Stimulated activated CD4-positive, alpha-beta T cell treated with anti-CD3 and anti-CD28 coated beads, Interleukin-1b, Interleukin-23, amount 100 ng/mL, for 1 hour (primary cell): ENCODE measurements at places on chromosomes 4 and X.

- no peak for DNase-seq
Observed at GRCh38 chrX:33183361-33183760, 28.0 kb downstream of the DMD start.

- no peak for DNase-seq
Observed at GRCh38 chrX:132657876-132658275, 169.0 kb upstream of the MBNL3 start.

DNA sequence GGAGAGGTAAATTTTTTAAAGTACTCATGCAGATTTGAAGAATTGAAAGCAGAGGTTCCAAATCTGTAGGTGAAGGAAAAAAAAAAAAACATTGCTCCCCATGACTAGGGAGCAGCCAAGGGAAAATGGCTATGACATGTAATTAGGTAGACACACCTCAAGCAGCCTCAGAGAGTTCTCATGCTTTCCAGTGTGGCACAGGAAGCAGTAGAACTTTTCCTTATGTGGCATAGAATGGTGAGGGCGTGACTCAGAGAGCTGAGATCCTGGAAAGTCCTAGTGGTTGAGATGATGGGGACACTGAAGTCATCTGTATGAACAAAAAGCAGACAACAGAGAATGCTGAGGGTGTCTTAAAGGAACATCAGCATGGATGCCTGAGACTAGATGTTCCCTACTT lies 148.6 kb upstream of the NWD2 start:
- no peak for DNase-seq

DNA sequence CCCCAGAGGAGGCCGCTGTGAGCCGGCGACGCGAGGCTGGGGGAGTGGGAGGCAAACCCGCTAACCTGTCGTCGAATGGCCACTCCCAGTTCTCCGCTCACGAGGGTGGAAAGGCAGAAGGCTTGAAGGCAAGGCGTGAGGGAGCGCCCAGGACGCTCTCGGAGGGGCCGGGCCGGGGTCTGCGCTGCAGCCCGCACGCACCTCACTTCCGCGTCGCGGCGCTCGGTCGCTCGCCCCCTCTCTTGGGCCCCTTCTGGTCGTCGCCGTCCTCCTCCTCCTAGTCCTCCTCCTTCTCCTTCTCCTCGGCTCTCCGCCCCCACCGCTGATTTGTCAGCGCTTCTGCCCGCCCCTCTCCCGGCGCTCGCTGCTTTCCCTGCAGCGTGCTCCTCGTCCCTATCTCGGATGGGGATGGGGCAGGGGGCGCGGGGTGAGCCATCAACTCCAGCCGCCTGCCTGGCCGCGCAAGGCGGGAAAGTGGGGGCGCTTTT lies at the start of gene SNCA:
Gene SNCA, minus strand, starts transcription at position 265 of the 488 bp plus-strand sequence. CDS start 1,494 bp downstream, outside the sequence.
- no peak for DNase-seq

GRCh38 chr4:98341309-98341708 lies 80.1 kb downstream of the RAP1GDS1 start:
- DNase-seq = no peak

DNA sequence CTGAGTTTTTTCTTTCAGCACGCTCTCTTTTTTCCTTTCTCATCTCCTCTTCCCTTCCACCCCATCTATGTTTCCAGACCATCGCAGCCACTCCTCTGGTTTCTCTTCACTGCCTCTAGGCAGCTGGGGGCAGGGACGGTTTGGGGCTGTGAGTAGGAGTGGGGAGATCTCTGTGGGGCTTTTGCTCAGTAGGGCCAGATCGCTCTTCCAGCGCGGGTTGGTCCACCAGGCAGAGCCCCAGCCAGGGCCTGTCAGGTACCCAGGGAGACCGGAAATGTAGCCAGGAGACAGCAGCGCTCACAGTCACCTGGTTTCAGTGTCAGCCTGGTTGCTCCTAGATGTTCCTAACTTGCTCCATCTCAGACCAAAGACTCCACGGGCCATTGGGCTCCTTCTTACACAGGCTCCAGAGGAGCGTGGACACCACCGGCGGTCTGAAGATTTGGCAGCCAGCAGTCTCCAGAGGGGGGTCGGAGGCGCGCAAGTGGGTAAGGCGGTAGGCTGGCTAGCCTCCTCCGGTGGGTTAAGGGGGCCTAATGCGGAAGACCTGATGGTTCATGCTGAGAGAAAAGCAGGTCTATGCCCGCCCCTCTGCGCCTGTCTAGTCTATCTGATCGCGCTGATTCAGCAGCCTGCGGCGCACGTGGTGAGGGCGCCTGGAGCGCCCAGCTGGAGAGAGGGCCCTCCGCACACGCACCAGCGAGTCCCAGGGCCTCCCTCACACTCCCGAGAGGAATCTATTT lies 1.8 kb downstream of the FGF5 start:
- no peak for DNase-seq

- no peak for DNase-seq
Observed at GRCh38 chr4:119498527-119498926, 130.1 kb downstream of the PDE5A start.

DNA sequence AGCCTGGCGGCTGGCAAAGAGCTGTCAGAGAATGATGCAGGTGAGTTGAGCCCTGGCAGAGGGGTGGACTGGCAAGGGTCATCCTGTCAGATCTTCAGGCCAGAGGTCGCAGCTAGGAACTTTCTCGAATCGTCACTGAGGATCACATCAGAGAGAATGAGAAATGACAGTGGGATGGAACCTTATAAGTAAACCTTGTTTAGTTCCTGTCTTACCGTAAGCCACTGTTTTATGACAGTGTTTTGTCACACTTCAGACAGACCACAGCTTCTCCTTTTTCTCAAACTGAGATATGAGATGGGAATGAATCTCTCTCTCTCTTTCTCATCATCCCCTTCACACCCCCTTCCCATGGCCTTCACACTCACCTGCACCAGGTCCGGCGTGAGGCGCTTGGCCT lies 9.3 kb downstream of the DIPK2B start:
- no peak for DNase-seq

DNA sequence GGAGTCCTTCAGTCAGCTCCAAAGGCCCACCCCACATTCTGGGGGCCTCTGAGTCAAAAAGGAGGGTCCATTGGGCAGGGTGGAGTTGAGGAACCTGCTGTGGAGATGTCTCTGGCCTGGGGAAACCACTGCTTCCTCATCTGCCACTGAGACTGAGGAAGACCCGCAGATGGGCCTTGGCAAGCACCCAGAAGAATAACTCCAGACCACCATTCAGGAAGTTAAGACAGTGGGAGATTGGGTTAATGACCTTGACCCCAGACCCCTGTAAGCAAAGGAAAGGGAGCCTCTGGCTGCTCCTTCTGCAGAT lies 8.1 kb upstream of the HSD17B10 start:
- no peak for DNase-seq

GRCh38 chr4:14816623-14817261 lies 185.5 kb upstream of the CPEB2 start:
- no peak for DNase-seq

GRCh38 chrX:45134315-45134731 lies 66.4 kb downstream of the DIPK2B start:
- no peak for DNase-seq

DNA sequence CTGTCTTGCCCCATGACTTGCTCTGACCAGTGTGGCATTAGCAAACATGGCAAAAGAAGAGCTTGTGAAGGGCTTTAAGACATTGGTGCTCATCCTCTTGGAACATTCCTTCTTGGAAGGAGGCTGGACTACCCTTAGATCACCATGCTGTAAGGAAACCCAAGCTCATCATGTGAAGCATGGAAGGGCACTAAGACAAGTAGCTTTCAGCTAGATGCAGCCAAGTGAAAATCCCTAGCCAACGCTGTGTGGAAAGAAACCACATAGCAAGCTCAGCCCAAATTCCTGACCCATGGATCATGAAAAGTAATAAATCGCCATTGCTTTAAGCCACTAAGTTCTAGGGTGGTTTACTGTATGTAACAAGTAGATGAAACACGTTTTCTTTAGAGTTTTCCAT lies 12.4 kb upstream of the PACRGL start:
- no peak for DNase-seq

DNA sequence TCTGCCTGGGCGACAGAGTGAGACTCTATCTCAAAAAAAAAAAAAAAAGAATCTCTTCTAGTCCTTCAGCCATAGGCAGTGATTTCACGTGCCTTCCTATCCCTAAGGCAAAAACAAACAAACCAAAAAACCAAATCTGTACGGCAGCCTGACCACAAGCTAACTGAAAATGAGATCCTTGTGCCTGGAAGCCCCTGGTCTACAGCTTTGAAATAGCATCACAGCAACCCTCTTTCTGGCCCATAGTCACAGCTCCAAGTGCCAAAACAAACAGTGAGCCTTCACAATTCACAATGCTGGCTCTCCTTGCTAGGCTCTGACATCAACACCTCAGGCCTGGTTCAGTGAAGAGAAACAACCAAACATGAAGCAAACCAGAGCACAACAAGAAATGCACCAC lies 46.1 kb downstream of the TMEM150C start:
- DNase-seq = no peak

- no peak for DNase-seq
Observed at GRCh38 chrX:72026341-72027023, 105.2 kb downstream of the RTL5 start.

- no peak for DNase-seq
Observed at GRCh38 chr4:115780835-115781234, 667.4 kb upstream of the NDST4 start.

DNA sequence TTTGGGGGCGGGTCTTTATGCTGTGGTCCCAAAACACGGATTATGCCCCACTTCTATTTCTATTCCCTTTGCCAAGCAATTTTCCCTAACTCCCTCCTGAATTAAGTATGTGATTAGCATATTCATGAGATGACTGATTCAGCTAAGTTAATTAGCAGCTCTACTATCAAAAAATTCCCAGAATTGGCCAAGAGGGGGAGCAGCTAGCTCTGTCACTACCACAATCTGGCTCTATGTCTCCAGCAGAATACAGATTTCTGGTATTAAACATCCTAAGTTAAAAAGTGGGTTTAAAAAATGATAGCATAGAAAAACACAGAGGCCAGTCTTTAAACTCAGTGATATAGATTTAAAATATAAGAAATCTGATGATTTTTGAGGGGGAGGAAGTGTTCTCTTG lies 80.3 kb downstream of the GPC4 start:
- no peak for DNase-seq

GRCh38 chr4:7020856-7021255 lies 22.3 kb upstream of the TADA2B start:
- DNase-seq = no peak

- no peak for DNase-seq
Observed at GRCh38 chr4:6044276-6044675, 26.0 kb upstream of the C4orf50 start.

GRCh38 chr4:74387790-74388189 lies 22.8 kb downstream of the EREG start:
- no peak for DNase-seq

GRCh38 chr4:68576272-68577125 lies at the start of gene UGT2B17:
UGT2B17 (minus strand) TSS chr4:68576322; CDS start chr4:68568484, 7,838 bp downstream.
- DNase-seq = no peak

DNA sequence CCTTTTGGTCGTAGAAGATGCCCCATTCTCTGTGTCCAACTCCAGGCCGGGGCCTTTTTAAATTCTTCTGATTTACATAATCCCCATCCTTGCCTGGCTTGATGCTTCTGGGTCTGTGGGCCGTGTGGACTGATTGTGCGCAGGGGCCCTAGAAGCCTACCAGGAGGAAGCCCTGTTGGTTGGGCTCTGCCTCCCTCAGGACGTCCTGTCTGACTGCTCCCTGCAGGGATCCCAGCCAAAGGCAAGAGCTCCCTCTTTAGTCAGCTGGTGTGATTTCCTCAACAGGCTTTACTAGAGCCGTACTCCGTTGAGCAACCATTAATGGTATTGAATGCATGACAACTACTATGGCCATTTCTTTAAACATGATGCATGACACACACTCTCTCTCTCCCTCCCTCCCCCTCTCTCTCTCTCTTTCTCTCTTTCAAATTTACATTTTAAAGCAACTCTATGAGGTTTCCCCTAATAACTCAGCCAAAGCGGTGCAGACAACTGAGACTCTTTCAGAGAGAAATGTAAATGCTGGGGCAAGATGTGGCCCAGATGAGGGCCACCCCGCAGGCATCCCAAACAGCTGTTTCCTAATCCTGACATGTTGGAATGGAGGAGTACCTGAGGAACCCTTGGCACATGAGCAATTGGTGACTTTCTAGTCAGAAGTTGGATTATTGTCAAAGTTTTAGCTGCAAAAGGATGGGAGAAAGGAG lies 117.3 kb downstream of the DRD5 start:
- DNase-seq = no peak

GRCh38 chr4:171588764-171589163 lies 224.4 kb upstream of the GALNTL6 start:
- DNase-seq = no peak

- DNase-seq = no peak
Observed at GRCh38 chrX:46317163-46317562, 228.1 kb downstream of the ZNF674 start.

GRCh38 chr4:94590493-94590892 lies 138.8 kb downstream of the PDLIM5 start:
- DNase-seq = no peak

DNA sequence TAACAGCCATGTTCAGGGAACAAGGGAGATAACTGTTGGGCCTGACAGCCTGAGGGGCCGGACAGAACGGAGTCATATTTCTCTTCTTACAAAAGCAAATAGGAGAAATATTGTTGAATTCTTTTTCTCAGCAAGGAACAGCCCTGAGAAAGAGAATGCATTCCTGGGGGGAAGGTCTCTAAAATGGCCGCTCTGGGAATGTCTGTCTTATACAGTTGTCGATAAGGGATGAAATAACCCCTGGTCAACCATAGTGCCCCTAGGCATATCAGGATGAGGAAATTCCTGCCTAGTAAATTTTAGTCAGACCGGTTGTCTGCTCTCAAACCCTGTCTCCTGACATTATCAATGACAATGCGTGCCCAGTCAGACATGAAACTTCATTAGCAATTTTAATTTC lies 1925.5 kb downstream of the PCDH7 start:
- DNase-seq = no peak

DNA sequence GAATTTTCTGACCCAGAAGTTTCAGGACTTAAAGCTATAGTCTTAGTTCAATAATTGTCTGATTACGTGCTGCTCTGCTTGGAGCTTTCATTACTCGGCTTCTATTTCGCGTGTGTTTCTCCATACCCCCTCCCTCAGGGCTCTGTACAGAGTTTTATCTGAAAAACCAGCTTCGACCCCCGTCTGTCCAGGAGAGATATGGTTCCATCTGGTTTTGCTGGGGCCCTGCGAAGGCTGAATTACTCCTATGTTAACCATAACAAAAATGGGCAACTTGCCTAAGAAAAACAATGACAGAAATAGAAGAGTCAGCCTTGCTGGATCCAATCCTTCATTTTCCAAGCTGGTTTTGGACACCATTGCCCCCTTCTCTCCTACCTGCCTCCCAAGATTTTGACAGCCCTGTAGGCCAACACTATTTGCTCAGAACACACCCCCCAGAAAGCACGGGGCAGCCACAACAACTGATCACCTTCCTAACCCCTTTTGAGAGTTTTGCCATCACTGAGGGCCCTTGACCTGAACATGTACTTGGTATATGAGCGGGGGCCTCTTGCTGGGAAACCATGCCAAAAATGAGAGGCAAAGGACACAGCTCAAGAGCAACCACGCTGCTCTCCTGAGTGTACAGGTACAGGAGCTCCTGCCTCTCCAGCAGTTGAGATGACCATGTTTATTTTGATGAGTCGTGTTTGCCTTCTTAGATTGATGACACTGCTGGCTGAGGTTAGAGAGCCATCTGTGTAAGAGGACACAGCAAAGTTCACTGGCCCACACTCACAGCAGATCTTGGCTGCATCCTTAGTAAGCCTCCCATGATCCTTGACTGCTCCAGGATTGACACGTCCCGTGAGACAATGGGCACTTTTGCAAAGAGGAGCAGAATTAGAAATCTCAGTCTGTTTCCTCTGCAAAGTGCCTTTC lies 36.2 kb upstream of the ATP6AP2 start:
- DNase-seq = no peak
